ENCODE measurements at places on chromosomes 2 and 18. TPM values are rescaled to one million over a fixed set of nuclear protein-coding genes. Genes with fewer than 3 reads are reported as not detected.

DNA sequence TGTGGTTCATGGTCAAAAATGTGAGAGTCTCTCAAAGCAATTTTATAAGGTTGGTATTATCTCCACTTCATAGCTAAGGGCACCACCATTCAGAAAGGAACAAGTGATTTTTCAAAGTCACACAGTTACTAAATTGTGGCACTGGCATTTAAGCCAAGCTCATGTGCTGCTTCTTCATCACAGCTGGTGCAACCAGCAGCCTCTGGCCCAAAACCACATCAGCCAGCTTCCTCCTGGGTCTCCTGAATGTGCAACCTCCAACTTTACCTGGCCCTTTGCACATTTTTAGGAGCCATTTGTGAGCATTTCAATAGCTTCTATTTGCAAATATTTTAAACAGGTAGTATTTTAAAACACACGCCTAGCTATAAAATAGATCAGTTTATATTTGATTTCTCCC lies 293.7 kb downstream of the BCL11A start:
- no peak for DNase-seq

DNA sequence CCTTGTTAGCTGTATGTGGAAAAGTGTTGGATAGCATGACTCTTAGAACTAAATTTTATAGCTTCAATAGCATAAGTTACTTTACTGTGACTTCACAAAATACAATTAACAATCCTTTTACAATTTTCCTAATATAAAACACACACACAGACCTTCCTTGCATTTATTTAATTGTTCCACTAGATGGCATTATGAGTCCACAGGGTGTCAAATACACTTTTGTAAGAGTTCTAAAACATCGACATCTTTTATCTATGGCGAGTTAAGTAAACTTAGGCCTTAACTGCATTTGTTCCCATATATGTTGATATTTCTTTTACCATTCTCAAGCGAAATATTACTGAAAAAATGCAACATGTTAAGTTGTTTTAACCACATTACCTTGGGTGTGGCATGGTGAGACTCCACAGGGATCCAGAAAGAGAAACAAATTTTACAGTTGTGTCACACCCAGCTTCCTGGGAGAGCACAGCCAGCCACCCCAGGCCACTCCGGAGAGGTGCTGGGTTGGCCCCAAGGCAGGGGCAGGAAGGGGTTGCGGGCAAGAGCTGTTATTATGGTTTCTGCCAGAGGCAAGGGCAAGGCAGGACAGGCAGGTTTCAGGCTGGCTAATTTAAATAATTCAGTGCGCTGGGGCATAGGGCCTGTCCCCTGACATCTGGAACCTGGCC lies 312.4 kb upstream of the MC4R start:
- DNase-seq, result no peak

TMEM37 gene
- not detected for total RNA-seq

GRCh38 chr2:242034996-242035814 lies 165.7 kb downstream of the RTP5 start:
- DNase-seq, result no peak

DNA sequence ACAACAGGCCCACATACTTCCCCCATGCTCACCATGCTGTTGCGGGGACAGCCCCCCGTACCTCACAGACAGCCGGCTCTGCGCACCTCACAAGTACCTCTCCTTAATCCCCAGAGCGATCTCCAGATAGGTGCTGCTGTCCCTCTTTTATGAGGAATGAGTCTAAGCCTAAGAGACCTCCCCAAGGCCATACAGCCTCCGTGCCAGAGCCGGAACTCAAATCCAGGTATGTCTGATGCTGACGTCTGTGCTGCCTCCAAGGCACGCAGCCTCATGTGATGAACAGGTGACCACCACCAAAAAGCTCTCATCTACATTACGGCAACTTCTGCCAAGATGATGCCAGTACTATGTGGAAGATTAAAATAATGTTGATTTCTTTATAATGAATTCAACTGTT lies 85.2 kb downstream of the EIPR1 start:
- no peak for DNase-seq

GRCh38 chr2:19454125-19454524 lies 95.7 kb upstream of the OSR1 start:
- DNase-seq, result no peak

GRCh38 chr2:130390460-130391057 lies 34.7 kb downstream of the PTPN18 start:
- no peak for DNase-seq

DNA sequence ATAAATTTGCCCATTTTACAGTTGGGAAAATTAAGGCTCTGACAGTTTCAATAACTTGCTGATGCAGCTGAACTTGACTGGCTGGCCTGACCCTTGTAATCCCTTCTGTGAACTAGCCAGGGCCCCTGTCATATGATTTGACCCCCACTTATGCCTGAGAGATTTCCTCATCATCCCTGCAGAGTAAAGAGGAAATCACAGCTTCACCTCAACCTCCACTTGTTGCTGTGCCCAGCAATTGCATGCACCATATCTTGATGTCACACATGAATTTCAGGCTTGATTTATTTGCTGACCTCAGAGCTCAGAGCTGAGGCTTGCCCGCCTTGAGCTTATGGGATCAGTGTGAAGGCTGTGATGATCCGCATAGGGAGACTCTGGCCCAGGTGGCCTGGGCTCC lies 108.1 kb downstream of the ACOXL start:
- no peak for DNase-seq

DNA sequence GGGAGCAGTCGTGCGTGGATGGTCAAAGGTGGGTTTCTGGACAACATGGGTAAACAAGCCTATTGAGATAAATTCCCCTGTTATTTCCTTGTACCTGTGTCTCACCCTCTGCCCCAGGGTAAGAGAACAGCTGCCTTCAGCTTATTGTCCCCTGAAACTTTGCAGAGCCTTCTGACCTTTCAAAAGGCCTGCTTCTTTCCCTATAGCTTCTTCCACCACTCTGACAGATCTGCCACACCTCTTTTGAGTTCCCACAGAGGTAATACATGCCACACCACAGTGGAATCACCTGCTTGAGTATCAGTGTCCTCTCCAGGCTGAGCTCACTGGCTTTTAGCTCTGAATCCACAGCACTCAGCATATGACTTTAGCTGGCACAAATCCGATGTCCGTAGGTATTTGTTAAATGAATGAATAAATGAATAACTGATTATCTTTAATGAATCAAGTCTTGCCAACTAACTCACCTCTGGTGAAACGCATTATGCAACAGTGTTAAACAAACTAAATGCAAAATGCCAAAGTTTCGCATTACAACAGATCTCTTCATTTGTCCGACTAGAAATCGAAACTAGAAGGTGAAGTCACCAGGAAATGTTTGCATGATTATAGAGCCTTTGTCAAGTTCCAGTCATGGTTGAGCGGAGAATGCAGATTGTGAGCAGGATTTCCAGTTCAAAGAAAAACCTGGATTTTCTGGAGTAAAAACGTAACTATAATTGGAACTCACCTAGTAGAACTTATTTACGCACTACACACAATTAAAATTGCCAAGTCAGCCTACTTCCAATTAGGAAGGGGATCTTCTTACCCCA lies 16.4 kb downstream of the DYNAP start:
- no peak for DNase-seq

GRCh38 chr2:48434101-48434500 lies 95.9 kb upstream of the STON1 start:
- no peak for DNase-seq

DNA sequence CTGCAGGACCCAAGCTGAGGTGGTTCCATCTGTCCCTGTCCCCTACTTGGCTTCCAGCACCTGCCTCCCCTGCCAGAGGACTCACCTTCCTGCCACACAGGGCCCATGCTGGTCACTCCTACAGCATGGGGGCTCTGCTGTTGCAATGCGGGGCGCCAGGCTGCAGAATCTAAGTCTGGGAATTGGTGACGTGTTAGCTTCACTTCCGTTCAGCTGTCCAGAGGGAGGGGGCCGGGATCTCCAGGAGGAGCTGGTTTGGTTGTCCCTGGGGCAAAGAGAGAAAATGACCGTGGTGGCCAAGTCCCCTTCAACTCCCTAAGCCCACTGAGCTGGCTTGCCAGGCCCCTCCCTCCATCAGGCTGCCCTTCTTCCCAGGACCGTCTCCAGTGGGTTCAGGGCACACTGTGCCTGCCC lies 69.5 kb downstream of the IL1R2 start:
- DNase-seq, result no peak

DNA sequence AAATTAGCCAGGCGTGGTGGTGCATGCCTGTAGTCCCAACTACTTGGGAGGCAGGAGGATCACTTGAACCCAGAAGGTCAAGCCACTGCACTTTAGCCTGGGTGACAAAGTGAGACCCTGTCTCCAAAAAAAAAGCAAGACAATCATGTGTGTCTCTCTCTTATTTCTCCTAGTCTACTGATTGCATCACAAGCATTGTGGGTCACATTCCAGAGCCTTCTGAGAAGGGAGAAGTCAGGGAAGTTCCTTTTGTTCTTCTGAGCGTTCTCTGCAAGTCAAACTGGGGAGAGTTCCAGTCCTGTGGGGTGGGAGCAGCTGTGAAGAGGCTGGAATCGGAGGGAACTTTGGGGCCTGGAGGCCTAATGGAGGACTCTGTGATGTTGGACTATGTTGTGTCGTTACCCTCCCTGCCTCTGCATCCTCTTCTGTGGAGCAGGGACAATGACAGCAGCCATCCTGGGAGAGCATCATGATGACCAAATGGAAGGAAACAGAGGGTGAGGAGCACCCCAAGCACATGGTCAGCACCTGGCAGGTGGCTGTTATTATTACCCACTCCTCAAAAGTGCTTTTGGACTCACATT lies 115.4 kb downstream of the MRO start:
- no peak for DNase-seq

DNA sequence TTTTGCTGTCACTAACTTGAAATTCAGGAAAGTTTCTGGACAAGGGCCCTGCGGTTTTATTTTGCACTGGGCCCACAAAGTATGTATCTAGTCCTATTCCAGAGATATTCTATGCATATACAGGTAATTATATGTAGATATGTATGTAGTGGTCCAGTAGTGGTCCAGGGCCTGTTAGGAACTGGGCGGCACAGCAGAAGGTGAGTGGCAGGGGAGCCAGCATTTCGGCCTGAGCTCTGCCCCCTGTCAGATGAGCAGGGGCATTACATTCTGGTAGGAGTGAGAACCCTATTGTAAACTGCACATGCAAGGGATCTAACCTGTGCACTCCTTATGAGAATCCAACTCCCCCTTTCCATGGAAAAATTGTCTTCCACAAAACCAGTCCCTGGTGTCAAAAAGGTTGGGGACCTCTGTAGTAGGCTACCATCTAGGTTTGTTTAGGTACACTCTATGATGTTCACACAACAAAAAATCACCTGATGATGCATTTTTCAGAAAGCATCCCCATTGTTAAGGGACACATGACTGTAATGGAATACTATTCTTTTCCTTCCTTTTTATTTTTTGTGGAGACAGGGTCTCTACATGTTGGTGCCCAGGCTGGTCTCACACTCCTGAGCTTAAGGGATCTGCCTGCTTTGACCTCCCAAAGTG lies 2.8 kb upstream of the PPP4R3B start:
- DNase-seq, result no peak

LIMS4 gene
- 0.91 TPM for total RNA-seq

DNA sequence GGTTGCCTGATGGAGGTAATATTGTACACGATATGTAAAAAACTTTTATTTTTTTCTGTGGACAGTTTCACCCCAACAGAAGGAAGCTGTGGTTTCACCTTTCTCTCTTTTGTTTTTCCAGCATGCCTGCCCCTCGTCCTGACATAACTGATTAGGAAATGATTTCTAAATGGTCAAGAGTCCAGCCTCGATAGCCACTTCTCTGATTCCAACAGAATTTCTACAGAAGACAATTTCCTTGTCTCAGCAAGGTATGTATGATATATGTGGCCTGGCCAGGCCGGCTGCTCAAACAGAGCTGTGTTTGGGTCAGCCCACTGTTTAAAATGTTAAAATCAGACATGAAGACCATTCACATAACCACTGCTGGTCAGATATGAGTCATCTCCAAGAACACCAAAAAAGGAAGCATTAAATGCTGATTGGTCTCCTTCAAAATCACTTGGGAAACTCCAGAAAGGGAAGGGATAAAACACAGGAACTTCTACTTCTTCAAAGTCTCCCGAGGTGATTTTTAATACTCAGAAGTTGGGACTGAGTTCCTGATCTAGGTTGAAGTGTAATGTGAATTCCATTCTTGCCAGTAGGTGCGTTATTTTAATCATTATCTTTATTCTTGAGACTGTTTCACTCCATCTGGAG lies 22.3 kb downstream of the ATP8B1 start:
- DNase-seq, result no peak

GRCh38 chr2:65594150-65594549 lies 161.8 kb upstream of the SPRED2 start:
- DNase-seq, result no peak

TUBB8B gene
- total RNA-seq, result not detected

DNA sequence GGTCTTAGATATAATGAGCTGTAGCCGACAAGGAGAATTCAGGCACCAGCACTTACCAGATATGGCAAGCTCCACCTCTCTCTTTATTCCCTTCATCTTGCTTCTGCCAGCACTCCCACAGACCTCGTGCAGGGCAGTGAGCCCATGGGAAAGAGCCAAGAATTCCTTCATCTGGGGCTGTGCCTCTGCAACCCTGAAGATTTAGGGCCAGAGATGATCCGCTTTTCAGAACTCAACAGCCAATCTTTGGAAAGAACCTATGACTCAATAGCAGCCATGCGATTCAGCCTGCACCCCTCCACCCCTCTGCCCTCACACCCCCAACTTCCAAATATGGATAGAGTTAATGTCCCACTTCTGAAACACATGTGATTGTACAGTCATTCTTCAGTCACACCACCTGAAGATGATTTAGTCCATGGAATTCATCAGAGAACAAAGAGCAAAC lies 533.7 kb upstream of the TNP1 start:
- no peak for DNase-seq

- no peak for DNase-seq
Measured at GRCh38 chr18:57422313-57422872, 12.8 kb upstream of the ONECUT2 start.

DNA sequence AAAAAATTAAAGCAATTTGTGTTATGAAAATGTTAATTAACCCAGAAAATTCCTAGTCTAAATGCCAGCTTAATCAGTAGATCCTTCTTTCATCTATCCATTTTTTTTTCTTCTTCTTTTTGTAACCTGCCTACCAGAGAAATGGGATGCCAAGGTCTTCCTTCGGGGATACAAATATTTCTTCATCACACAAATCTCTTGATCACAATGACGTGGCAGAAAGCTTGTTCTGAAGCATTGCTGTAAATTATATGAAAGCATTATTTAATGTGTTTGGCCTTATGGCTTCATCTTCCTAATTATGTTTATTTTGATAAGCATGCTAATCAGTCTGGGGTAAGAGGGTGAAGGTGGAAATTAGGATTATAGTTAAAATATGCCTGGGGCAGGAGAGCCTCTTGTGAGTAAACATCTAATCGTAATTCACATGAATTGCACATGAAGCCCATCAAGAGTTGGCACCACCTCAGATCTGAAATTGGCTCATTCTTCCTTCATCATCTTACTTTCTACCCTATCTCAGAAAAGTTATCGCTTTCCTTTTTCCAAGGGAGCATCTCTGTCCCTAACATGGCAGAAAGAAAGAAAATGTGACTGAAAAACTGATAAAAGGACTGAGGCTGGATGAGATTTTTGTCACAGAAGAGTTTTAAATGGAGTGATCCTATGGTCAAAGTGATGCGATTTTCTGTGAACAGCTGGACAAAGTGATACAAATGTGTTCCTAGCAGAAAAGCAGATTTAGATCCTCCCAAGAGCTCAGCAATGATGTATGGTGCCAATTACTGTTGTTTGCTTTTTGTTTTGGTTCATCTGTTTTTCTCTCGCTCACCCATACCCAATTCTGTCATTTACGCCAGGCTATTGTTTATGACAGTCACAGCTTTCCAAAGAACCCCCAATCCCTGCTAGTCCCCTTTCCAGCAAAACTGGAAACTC lies 76.9 kb upstream of the PMAIP1 start:
- no peak for DNase-seq

GRCh38 chr18:33034945-33035344 lies 262.1 kb upstream of the KLHL14 start:
- DNase-seq, result no peak

Data from CD8-positive, alpha-beta memory T cell (primary cell).